ENCODE measurements at places on chromosomes 12 and 14.
A peak's percentile ranks its signal among the peaks of the same experiment; 100 is the strongest.

DNA sequence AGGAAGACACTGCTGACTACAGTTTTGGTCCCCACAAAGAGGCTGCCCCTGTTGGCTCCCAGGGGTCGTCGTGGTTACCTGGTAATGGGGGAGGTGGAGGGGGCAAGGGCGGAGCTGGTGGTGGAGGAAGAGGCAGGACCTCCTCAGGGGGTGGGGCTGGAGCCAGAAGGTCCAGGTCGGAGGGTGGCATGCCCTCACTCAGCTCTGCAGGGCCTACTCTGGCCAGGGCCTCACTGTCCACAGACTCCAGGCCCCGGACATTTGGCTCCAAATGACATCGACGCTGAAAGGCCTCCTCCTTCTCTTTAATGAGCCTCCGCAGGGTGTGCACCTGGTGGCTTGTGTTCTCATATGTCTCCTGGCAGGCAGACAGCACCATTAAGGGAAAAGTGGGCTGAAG is 28.5 kb downstream of the PRPF40B start:
- no peak for DNase-seq

DNA sequence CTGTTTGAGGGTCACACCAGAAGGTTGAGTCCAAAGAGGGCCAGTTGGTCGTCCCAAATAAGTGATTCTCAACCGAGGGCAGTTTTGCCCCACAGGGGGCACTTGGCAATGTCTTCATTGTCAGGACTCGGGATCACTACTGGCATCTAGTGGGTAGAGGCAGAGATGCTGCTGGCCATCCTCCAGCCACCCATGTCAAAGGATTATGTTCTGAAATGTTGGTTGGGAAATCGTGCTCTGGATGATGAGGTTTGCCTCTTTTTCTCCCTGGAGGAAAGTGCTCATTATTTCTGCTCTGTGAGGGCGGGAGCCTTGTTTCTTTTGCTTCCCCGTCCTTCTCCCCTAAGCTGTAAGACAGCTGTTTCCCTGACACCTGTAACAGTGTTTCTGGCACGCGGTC is 3.6 kb downstream of the ZNF839 start:
- DNase-seq, result peak; percentile 84

DNA sequence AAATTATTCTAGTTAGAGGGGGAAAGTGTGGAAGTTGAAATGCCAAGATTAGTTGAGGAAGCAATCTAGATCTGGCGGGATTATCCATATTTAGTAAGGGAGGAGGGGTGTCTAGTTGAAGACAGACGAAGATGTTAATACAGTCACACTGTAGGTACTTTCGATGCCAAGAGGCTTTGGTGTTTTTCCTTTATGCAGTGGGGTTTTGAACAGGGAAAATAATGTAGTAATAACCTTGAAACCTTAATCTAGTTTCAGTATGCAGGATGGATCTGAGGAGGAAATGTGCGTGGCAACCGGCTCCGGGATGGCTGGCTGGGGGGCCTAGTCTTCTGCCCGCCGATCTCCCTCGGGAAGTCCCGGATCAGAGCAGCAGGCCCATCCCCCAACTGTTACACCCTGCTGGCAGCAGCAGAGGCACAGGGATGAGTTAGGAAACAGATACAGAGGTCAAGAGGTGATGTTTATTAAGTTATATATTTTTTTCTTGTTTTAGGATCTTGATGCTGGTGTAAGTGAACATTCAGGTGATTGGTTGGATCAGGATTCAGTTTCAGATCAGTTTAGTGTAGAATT is 27.4 kb downstream of the MDM2 start:
- DNase-seq, result no peak

DNA sequence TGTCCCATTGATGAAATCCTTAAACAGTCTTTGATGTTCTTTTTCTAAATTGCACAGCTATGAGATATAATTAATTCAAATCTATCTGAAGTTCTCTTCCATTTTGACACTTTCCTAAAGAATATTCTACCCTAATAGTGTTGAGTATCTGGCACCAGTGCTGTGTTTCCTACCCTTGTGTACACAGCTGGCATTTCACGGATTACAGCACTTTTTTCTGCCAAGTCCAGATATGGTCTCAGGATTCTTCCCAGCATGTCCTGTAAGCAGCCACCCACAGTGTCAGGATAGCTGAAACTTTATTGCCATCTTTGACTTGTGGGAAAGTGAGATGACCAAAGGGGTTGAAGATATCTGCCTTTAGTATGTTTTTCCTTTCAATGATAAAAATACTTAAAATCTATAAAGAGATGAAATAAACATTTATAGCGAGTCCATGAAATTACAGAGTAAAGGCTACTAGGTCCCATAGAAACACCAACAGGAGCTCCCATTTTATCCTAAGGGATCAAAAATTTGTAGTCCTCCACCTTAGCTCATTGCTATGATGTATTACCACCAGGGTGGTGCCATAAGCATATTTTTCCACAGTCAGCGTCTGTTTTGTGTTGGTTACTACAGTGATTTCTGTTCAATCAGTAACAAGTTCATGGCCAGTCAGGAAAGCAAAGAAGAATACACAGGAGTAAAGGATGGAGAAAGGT is 96.7 kb downstream of the TRHDE start:
- no peak for DNase-seq

- DNase-seq, result no peak
Observed at GRCh38 chr14:91394105-91395081, 23.2 kb downstream of the CCDC88C start.

- peak; percentile 17 for DNase-seq
Observed at GRCh38 chr12:33639975-33640374, 200.4 kb upstream of the SYT10 start.

- no peak for DNase-seq
Observed at GRCh38 chr12:104569346-104570173, 112.8 kb downstream of the CHST11 start.

DNA sequence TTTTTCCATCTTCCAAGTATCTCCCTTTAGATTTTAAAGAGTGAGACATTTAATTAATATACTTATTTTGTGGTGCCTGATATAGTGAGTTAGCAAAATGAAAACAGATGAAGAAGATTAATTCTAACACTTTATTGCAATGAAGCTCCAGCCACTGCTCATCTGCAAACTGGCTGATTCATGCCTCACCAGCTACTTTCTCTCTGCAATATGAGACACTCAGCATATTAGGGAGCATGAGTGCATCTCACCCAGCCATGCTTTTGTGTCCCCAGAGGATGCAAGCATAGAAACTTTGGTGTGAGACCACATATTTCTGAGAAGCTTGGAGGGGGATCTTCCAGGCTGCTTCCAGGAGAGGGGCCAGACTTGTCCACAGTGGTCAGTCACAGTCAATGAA is 148.6 kb downstream of the BMP4 start:
- DNase-seq, result peak; percentile 11

DNA sequence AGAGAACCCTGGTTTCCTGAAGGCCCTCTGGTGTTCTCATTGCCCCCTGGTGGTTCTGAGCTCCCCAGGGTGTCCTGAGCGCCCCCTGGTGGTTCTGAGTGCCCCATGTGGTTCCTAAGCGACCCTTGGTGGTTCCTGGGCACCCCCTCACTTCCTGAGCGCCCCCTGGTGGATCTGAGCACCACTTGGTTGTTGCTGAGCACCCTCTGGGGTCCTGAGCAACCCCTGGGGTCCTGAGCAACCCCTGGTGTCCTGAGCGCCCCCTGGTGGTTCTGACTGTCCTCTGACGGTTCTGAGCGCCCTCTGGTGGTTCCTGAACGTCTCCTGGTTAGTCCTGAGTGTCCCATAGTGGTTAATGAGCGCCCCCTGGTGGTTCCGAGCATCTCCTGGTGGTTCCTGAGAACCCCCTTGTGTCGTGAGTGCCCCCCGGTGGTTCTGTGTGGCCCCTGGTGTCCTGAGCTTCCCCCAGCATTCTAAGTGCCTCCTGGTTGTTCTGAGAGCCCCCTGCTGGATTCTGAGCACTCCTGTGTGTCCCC is 568.3 kb downstream of the TMEM121 start:
- no peak for DNase-seq

DNA sequence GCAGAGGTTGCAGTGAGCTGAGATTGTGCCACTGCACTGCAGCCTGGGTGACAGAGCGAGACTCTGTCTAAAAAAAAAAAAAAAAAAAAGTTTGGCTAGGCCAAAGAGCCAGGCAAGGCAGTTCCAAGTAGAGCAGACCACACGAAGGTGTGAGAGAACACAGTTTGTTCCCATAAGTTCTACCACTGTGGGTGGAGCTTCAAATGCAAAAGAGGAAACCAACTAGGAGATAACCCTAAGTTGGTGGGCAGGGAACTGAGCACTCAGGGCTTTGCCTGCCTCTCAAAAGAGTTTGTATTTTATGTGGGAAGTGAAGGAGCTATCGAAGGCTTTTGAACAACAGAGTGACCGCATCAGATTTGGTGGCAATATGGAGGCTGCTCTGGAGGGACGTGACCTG is 15.1 kb downstream of the SOCS2 start:
- no peak for DNase-seq

DNA sequence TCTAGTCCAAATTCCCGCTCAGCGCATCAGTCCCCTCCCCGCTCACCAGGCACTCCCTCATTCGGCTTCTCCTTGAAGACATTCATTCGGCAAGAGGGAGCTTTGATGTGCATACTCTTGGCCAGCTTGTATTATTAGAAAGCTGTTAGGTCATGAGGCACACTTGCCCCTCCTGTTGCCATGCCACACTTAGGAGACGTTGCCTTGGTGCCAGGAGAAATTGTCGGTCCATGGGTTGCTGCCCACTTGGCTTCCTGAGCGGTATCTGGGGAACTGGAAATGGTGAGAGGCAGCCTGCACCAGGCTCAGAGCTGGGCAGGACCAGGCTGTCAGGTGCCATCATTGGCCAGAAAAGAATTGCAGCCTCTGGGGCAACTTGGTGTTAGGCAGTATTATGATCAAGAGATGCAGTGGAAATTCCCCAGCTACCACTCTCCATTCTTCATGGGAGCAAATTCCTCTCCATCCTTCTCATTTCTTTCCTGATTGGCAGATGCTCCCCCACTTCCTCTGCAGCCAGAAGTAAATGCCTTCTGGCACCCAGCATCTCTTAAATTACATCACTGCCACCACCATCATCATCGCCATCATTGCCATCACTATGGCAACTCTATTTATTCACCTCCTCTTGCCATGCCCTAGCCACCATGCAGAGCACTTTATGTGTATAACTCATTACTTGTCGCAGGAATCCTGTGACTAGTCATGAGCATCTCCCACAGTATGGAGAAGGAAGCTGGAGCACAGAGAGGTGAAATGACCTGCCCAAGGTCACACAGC is 12.4 kb downstream of the CABP1 start:
- DNase-seq, result no peak

GRCh38 chr12:110343114-110343513 is 60.4 kb downstream of the ANAPC7 start:
- DNase-seq, result no peak
